ENCODE measurements at places on chromosomes 7 and 10.

DNA sequence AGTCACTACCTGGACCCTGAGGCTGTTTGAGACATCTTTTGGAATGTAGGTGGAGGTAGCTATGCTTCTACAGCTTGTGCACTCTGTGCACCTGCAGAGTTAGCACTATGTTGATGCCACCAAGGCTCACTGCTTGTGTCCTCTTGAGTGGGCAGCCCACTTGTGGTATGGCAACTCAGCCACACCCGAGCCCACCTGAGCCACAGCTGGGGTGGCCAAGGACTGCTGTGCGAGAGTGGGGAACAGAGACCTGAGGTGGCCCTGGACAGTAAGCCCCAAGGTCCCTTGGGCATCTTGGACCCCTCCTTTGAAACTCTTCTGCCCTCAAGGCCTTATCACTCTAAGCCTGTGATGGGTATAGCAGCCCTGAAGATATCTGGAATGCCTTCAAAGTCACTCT lies 25.7 kb downstream of the MYO1G start:
- DNase-seq: no peak

GRCh38 chr7:46282155-46282554 lies 361.1 kb upstream of the IGFBP3 start:
- no peak for DNase-seq

DNA sequence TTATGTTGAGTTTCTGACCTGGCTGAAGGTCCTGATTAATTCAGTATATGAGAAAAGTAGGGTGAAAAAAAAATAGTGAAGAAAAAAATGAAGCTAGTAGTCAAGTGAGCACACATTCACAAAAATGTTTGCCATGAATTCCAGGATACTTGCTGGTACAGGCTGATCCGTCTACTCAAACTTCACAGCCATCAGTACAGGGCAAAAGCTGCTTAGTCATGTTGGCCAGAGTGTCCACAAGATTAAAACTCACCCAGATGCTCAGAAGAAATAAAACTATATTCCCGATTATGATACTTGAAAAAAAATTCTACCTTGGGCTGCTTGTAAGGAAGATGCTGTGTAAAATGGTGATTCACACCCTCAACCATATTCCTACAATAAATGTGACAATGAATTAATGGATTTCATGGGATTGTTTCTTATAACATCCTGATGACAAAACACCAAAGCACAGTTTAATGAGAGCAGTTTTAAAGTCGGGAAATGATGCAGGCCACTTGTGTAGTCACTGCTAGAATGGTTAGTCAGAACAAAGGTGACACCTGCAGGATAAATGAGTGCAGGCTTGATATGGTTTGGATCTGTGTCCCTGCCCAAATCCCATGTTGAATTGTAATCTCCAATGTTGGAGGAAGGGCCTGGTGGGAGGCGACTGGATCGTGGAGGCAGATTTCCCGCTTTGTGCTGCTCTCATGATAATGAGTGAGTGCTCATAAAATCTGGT lies 49.2 kb upstream of the ANKRD1 start:
- DNase-seq: no peak

- no peak for DNase-seq
Observed at GRCh38 chr7:131546583-131547141, 9.8 kb downstream of the PODXL start.

- no peak for DNase-seq
Observed at GRCh38 chr7:90824386-90825307, 228.5 kb downstream of the CDK14 start.

GRCh38 chr10:98673171-98673782 lies 226.5 kb upstream of the HPS1 start:
- no peak for DNase-seq

DNA sequence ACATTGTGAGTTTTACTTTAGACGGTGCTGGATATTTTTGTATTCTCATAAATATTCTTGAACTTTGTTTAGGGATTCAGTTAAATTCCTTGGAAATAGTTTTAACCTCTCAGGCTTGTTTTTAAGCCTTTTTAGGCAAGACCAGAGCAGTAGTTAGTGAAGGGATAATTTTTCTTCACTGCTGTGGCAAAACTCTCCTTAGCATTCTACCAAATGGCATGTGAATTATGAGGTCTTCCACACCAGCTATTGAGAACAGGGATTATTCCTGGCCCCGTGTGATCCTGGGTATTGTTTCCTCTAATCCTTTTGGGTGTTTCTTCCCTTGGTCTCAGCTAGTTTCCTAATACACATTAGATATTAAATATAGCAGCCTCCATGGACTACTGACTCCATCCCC lies 46.2 kb downstream of the CCDC71L start:
- no peak for DNase-seq

DNA sequence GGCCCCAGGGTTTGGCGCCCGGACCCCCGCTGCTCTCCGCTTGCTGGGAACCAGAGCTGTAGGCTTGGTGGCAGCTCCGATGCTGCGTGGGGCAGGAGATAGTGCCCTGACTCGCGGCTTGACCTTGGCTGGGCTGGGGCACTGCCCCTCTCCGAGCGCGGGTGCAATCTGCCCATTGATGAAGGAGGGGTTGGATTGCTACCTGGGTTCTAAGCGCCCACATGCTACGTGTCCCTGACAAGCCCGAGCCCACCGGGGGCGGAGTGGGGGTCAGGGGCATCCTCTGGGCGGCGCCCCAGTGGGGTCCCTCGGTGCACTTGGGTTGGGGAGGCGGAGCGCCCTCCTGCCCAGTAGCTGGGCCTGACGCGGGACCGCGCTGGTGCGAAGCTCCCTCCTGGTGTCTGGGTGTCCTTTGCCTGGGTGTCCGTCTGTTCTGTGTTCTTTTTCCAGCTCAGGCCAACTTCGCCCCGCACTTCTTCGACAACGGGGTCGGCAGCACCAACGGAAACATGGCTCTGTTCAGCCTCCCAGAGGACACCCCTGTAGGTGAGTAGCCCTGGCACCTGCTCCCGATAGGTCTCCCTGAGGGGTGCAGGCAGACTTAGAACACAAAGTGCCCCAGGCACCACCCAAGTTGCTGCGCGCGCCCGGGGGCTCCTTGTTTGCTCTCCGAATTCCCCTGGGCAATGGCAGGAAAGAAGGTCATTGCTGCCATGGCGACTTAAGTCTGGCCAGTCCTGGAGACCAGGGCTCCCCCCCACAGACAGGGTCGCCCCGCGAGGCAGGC lies 900 bp downstream of the CDHR1 start:
- no peak for DNase-seq

DNA sequence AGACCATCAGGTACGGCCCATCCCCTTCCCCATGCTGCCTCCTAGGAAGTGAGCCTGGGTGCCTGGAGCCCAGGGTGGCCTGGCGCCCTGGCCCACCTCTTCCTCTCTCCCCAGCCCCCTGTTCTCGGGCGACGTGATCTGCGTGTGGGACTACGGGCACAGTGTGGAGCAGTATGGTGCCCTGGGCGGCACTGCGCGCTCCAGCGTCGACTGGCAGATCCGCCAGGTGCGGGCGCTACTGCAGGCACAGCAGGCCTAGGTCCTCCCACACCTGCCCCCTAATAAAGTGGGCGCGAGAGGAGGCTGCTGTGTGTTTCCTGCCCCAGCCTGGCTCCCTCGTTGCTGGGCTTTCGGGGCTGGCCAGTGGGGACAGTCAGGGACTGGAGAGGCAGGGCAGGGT lies 17.0 kb downstream of the ASL start:
- DNase-seq: no peak

DNA sequence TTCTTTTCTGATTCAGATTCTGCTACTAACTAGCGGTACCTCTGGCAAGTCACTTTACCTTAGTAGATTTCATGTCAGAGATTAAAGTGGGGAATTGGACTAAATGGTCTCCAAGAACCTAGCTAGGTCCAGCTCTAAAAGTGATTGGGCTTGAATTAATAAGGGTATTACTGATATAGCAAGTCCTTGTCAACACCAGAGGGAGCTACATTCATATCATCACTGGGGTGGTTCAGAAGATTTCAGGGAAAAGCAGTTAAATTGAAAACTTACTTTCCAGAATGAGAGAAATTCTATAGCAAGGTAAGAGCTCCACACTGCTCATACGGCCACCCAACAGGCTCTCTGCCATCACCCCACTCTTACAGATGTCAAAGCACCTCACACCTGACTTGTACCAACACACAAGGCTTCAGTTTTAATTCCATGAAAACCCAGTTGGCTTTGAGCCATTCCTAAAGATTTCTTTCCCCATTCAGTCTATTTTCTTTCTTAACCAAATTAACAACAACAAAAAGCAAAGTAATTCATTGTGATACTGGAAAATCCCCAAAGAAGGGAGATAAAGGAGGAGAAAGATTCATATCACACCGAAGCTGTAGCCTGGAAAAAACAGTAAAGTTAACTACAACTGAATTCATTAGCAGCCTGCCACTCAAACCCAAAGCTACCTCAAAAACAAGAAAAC lies 38.0 kb upstream of the SPOCK2 start:
- no peak for DNase-seq

DNA sequence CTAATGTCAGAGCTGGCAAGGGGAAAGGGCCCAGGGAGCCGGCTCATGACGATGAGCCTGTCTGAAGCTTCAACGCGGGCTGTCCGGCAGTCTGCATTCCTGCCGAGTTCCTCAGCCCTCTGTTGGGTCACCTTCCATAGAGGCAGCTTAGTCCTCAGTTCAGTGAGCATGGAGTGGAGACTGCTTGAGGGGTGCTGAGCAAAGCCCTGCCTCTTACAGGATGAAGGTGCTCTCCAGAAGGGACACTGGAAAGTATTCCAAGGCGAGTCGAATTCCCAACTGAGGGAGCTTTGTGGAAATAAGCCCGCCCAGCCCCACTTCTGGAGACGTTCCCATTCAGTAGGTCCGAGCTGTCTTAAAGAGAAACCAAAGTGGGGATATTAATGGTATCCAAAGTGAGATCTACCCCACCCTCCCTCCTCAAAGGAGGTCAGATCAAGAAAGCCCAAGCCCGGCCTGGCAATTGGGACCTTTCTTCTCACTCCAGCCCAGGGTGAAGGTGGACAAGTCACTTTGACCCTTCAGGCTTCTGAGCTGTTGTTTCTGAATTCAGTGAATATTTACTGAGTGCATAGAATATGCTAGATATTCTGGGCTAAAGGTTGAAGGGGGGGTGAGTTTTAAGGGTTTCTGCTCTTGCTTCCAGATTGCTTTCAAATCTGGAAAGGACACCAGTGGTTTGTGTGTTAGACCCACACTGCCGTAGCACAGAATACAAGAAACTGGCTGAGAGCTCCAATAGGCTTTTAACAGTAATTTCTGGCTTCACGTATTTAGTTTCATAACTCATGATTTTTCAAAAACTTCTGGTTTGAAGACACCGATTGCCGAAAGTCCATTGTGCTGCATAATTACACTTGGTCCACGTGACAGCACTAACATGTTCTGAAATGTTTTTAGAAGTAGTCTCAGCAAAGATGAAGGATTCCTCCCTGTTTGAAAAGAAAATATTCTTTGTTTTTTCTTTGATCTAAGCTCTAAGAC lies 3.5 kb downstream of the EGFR start:
- DNase-seq: no peak

- DNase-seq: no peak
Observed at GRCh38 chr10:12687996-12688395, 313.5 kb downstream of the CCDC3 start.

DNA sequence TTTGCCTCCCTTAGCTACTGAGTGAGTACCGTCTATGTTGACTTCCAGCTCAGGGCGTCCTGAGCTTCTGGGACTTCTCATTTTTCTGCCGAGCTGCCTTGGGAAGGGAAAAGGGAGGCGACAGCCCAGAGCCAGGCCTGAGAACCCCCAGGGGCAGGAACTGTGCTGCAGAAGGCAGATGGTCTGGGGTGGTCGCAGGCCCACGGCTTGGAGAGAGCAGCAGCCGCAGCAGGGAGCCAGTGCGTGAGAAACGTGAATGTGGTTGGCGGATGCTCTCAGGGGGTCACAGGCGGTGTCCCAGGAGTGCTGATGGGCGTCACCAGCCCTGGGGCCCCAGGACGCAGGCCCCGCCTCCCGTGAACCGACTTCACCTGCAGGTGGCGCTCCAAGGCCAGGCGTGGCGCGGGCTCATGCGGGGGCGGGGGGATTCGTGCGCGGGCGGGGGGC lies 9.2 kb upstream of the PWWP2B start:
- DNase-seq: no peak

DNA sequence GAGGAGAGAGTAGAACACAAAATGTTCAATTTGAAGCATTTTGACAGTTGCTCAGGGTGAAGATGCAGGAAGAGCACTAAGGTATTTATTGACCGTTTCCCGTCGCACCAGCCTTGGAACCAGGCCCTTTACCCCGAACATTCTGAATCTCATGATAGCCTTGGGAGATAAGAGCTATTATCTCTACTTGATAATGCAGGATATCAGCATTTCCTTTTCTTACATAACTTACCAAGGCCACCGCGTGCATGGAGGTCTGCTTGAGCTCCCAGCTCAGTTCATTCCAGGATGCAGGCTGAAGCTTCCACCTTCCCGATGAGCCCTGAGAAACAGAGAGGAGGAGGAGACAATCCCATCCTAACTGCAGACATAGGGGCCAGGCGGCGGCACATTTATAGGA lies 324.2 kb upstream of the COBL start:
- DNase-seq: no peak

DNA sequence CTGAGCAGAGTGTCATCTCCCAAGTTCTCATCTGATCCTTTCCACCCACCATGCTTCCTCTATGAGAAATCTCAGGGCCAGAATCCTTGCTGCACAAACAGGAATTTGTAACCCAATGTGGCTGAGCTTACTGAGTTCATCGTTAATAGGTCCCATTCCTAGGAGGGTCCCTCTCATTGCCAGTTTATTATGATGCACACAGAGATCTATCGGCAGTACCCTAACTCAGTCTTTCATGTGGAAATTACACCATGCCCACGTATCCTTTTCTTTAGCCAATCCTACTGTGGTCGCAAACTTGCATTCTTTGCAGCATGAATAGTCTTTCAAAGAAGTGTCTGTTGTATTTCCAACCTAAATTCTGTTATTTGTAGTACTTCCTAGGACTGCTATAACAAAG lies 12.1 kb downstream of the TMEM236 start:
- no peak for DNase-seq

GRCh38 chr10:98619446-98619845 lies 172.7 kb upstream of the HPS1 start:
- DNase-seq: no peak

DNA sequence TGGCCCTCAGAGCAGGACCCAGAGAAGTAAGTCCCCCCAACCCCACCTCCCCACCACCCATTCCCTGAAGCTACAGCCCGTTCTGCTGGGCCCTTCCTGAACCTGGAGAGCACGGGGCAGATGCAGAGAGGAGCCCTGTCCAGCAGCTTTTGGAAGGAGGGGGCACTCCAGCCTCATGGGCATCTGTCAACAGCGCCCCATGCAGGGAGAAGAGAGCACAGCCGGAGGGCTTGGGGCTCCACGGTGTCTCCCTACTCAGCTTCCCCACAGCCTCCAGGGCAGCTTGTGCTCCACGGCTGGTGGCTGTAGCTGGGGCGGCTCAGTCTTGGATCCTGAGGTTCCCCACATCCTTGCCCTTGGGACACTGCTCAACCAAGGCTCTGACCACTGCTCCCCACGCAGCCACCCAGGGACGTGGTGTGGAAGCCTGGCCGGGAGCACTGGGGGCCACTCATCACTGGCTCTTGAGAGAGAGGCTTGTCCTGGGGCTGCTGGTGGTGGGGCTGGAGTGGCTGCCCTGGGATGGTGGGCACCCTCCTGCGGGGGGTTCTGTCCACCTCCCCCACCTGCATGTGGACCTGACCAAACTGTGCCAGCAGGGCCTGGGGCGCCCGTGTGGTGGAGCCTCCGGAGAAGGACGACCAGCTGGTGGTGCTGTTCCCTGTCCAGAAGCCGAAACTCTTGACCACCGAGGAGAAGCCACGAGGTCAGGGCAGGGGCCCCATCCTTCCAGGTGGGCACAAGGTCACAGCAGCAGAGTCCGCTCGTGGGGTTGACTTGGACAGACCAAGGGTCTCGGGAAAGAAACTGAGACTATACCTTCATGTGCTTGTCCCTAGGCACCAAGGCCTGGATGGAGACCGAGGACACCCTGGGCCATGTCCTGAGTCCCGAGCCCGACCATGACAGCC lies 4.5 kb downstream of the PRAP1 start:
- no peak for DNase-seq

Measured in coronary artery (tissue), 2 donors.